ENCODE measurements at places on chromosomes 5 and 9.

GRCh38 chr9:128554155-128554862 lies 1.9 kb downstream of the SPTAN1 start:
- no peak for DNase-seq

GRCh38 chr5:174581479-174581878 lies 142.9 kb upstream of the MSX2 start:
- DNase-seq: no peak

DNA sequence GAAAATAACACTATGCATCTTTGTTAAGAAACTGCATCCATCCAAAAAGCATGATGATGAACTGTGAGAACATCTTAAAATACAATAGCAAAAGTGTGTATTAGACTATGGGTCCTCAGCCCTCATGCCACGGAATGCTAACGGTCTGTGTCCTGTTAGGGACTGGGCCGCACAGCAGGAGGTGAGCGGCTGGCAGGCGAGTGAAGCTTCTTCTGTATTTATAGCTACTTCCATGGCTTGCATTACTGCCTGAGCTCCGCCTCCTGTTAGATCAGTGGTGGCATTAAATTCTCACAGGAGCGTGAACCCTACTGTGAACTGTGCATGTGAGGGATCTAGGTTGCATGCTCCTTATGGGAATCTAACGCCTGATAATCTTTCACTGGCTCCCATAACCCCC lies 129.8 kb downstream of the NXNL2 start:
- DNase-seq: no peak

GRCh38 chr9:136740971-136741882 lies 1.5 kb downstream of the LCN10 start:
- DNase-seq: no peak

- DNase-seq: no peak
These were observed 38.1 kb downstream of the BASP1 start for GRCh38 chr5:17255471-17256021.

DNA sequence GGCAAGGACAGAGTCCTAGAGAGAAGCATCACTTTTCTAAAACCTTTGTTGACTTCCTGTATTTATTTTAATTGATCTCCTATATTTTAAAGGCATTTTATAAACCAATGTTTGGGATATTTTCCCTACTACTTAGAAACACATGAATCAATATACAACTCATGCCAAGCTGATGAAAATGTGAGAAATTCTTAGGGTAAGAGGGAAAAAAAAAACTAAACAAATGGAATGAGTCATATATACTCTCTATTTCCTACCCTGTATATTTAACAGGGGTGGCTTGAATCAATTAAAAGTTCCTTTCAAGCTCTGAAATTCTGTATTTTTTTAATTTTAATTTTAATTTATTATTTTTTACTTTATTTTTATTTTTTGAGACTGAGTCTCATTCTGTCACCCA lies 19.6 kb downstream of the BAAT start:
- DNase-seq: no peak

- DNase-seq: no peak
These were observed 76.8 kb downstream of the ZDHHC21 start for GRCh38 chr9:14616188-14616982.

DNA sequence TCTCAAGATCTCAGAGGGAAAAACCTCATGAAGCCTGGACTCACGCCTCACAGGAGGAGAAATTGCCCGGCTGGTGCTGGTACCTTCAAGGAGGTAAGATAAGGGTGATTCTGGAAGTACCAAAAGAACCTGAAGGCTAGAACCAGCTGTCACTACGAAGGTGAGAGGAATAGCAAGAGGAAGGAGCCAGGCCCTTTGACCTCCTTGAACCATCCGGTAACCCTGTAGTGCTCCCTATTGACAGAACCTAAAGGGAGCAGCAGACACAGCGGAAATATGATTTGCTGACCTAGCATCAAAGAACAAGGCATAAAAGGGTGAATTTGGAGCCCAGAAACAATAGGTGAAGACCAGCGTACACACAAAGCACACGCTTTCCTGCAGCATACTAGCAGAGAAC lies 92.2 kb downstream of the DOCK8 start:
- DNase-seq: no peak

GRCh38 chr9:94933511-94933828 lies 207.0 kb downstream of the AOPEP start:
- DNase-seq: no peak

DNA sequence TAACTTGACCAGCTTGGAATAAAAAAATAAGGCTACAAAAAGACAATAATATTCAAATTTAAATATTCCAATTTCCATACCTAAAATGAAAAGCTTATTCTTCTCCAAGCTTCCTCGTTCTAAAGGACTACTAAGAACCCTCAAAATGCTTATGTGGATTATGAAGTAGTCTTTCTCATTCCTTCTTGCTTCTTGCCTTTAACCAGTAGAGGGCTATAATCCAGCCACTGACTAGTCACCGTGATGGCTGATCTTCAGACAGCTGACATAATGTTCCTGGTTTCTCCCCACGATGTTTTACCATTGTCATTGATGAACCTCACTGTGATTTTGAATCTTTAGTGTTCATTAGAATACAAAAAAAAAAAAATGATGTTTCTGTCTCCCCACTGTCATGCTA lies 515.3 kb downstream of the TLE1 start:
- no peak for DNase-seq

DNA sequence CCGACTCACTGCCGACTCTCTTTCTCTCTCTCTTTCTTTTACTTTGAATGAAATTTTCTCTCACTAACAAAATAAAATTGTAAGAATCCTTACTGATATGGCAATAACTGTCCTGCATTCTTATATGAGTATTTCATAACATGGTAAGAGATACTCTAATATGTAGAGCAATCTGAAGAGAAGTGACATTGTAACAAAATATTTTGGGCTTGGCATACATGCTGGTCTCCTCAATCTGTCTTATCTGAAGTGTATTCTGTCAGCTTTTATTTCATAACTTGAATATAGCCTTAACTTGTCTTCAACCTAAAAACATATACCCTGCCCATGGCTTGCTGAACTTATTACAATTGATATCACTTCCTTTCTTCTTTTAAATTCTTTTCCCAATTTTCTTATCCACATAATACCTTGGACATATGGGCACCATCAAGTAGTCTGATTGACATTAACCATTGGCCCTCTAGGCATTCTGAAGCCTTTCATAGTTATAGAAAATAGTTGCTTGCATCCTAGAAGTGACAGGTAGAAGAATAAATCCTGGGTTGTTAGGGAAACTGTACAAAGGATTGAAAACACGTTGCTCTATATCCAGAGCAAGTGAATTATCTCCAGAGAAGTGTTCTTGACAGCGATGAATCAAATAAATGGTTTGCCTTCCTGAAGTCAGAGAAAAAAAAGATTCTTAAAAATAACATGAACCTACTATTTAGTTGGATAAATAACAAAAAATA lies 537.6 kb upstream of the TYRP1 start:
- DNase-seq: no peak

GRCh38 chr9:79237861-79238260 lies 333.9 kb upstream of the TLE4 start:
- no peak for DNase-seq

- no peak for DNase-seq
These were observed 178.8 kb upstream of the KLF9 start for GRCh38 chr9:70593241-70593640.

GRCh38 chr9:105206821-105207699 lies 37.4 kb upstream of the SLC44A1 start:
- DNase-seq: no peak

GRCh38 chr5:72324189-72324825 lies 4.1 kb downstream of the PTCD2 start:
- no peak for DNase-seq

DNA sequence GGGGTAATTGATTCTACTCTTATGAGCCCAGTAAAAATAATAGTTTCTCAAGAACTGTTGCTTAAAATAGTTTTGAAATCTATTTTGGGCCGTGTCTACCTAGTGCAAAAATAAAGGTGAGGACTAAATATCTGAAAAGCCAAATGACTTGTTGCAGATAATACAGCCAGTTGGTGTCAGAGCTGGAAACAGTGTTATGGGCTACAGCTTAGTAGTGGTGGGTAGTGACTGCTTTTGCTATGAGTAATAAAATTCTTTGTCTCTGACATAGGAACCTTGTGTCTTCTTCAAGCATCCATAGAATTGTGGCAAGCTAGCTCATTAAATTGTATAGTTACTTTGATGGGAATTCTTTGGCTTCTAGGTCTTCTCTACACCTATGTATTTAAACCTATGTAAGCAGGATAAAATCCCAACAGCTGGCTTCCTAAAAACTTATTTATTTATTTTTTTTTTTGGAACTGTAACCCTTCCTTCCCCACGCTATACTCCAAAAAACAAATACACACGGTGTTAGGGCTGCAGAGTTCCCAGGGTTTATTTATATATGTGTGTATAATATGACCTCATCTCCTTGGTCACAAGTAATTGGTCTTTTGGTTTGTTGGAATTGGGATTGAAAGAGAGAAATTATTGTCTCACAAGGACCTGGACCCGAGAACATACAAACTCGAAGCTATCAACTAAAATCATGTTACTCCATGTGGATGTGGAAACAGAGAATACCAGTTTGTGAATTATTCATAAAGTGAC lies 138.0 kb downstream of the NUDT12 start:
- DNase-seq: no peak

- no peak for DNase-seq
These were observed 41.9 kb downstream of the SLC22A5 start for GRCh38 chr5:132411304-132412013.

DNA sequence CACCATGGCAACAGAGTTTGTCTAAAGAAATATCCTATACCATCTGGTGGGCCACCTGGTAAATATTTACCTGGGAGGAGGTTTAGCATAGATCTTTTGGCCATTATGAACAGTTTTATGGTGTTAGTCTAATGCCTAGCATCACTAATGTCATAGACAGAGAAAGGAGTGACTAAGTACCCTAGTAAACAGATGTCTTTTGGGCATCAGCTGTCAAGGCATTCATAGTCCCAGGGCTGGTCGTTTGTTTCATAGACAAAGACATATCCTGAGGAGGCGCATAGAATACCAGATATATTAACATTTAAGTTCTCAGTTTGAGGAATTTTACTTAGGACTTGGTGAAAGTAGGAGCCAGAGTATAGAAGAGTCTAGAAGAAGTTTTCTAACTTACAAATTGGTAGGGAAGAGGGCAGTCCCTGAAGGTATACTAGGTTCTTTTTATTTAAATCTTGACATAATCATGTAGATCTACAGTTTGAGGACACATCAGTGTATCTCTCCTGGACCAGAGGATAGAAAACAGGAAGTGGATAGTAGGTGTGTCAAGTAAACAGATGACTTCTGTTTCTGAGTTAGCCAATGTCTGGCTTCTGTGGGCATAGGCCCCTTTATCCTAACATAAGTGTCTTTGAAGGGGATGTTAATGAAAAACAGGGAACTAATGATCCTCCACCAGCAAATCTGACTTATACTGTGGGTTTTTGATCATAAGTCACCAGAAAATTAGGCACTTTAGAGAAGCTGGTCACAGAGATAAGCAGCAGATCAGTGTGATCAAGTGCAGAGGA lies 105.0 kb upstream of the PRSS3 start:
- no peak for DNase-seq

GRCh38 chr5:89668821-89669220 lies 740.7 kb downstream of the CETN3 start:
- no peak for DNase-seq

- DNase-seq: no peak
These were observed 60.1 kb downstream of the BHMT start for GRCh38 chr5:79171635-79172245.

DNA sequence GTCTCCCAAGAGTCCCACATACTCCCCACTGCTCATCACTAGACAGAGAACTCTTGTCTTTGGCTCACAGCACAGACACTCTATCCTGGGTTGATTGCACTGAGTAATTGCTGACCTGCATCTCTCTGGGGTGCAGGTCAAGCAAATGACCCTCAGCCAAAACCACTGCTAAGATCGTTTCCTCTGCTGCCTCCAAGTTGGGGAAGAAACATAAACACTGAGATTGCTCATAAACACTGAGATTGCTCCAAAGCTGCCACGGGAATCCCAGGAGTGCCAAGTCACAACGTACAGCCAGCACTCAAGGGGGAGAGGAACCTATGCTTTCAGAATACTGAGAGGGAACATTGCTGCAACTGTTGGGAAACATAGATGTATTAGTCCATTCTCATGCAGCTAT lies 1402.1 kb upstream of the ACO1 start:
- DNase-seq: no peak

DNA sequence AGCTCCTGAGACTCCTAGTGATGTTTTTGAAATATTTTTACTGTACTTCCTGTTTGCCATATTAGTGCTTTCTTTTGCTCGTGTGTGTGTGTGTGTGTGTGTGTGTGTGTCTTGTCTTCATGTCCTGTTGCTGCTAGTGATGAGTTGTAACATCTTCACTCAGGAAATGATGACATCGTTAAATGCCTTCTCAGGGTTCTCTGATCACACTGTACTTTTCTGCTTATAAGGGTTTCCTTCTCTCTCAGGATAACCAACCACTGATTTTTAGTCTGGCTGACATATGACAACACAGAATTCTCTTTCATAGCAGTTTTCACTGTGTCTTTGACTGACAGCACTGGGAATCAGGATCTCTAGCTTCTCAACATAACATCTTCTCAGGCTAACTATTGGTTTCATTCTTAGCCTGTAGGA lies 16.1 kb downstream of the SV2C start:
- DNase-seq: no peak

DNA sequence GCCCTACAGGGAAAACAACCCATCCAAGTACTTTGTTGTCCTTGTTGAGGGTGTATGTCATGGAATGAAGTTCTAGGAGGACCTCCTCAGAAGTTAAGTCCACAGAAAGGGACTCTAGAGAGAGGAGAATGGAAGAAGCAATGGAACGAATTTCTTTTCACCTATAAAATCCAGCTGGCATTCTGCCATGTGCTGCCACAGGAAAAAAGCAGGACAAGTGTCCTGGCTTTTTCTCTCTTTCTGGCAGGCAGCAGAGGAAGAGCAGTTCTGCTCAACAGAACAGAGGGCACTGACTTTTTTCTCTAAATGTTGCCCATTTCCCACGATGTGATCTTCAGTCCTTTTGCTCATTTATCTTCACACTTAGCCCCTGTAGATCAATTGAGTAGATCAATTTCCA lies 240.8 kb downstream of the MCTP1 start:
- no peak for DNase-seq

DNA sequence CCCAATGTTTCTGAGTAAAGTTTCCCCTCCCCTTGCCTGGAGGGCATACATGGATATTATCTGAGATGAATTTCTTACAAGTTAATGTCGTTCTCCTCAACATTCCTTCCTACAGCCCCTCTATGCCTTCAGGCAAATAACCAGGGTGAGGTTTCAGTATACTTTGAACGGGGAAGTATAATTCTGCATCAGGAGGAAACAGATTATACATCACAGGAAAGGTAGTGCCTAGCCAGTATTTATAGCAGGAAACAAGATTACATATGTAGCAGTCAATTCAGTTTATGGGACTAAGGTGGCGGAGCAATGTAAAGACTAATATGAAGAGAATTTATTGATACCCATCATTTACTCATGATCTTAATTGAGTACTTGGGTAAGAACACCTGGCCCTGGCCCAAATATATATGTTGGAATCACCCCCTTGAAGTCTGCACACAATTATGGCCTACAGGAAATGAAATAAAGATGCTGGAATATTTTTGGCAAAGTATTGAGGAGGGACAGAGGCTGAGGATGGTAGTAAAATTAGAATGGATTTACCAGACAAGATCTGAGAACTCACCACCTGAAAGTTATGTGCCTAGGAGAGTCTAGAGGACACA lies 661.1 kb downstream of the PTPRD start:
- DNase-seq: no peak

- DNase-seq: no peak
These were observed 103.5 kb upstream of the ARRDC3 start for GRCh38 chr5:91486638-91487037.

All from cortex of kidney (tissue), 1 donor.